ENCODE measurements at places on chromosomes 1 and 21. TPM values are rescaled to one million over a fixed set of nuclear protein-coding genes. Genes with fewer than 3 reads are reported as not detected.

DNA sequence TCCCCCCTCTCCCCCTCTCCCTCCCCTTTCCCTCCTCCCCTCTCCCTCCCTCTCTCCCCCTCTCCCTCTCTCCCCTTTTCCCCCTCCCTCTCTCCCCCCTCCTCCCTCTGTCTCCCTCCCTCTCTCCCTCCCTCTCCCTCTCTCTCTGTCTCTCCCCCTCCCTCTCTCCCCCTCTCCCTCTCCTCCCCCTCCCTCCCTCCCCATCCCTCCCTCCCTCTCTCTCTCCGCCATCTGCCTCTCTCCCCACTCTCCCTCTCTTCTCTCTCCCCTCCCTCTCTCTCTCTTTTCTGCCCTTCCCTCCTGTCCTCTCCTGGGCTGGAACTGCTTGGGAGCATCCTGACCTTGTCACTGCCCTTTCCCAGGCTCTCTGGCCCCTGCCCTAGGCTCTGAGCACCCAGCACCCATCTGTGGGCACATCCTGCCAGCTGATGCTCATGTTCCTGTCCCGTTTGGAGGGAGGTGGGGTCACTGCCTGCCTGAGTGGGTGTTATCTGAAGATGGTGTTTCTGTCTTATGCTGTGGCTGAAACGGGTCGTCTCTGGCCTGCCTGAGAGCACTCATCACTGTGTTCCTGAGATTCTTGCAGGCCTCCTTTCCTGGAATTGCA lies 10.8 kb downstream of the FTCD start:
- peaks cover 5% of the 10 kb centered on the region for H3K27me3 ChIP-seq
- H3K36me3 ChIP-seq, result no peaks in the 10 kb centered on the region
- H3K27ac ChIP-seq, result no peak overlapping the region

DNA sequence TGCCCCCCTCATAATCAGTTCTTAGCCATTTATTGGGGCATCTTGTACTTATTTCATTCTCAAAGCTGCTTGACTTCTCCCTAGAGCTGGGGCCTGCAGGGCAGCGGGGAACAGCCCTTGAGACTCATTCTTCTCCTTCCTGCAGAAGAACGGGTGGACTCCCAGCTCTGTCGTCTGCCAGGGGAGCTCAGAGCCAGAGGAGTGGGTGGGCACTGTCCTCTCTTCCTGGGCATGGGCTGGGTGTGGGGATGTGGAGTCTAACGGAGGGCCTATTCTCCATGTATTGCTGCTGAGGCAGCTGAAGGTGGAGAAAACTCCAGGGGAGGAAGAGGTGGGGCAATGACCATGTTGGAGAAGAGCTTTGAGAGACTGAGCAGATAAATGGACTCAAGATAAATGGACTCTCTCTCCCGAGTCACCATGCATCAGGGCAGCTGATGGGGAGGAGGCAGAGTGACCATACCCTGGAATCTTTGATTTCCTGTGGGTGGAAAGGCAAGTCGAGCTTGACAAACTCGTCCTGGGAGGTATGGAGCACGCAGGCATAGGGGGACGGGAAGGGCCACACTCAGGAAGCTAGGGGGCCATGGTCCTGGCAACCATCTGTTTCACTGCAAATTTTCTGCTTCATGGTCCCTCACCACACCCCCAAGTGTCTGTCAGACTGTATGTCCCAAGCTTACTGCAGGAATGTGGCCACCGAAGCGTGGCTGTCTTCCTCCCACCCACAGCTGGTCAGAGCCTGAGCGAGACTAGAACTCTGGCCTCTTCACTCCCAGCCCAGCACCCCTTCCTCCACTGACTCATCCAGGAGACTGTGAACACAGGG lies 56.9 kb upstream of the ATP2B4 start:
- H3K4me1 ChIP-seq, result no peaks in the 10 kb centered on the region
- no peaks in the 10 kb centered on the region for H3K27me3 ChIP-seq
- DNase-seq, result no peak
- H3K27ac ChIP-seq, result no peak overlapping the region

- no peaks in the 10 kb centered on the region for H3K36me3 ChIP-seq
- H3K27ac ChIP-seq, result no peak overlapping the region
- no peak overlapping the region for H3K4me3 ChIP-seq
- no peaks in the 10 kb centered on the region for H3K27me3 ChIP-seq
Observed at GRCh38 chr21:15001857-15002606, 62.8 kb downstream of the NRIP1 start.

DNA sequence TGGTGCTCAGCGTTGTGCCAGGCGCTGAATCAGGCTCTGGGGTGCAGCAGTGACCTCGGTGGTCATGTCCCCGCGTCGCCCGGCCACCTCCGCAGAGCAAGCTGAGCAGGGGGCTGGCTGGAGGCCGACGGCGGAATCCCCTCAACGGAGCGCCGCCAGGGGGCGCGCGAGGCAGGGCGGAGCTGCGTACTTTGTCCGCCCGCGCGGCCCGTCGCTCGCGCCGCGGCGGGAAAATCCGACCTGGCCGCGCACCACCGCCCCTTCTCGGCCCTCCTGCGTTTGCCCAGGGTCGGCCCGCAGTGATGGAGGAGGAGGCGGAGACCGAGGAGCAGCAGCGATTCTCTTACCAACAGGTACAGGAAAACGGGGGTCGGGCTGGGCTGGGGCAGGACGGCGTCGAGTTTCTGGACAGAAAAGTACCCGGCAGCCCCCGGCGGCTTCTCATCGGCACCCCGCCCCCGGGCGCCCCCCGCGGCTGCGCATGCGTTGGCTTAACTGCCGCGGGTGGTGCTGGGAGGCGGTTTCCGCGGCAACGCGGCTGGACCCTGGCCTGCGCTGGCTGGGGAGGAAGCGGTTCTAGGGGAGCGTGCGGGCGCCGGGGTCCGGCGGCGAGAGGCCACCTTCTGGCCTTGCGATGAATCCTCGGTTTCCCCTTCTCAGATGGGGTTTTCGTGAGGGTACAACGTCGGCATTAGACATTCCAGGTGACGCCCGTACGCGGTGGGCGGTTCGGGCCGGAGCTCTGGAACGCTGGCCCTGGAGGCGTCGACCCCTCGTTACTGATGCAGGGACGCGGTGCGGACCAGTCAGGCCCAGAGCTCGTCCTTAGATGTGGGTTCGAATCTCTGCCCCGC lies at the start of gene CENPS:
TSS of gene CENPS (plus strand) at position 218 of the 854 bp plus-strand sequence. CDS start at position 303, 85 bp downstream.
- no peaks in the 10 kb centered on the region for H3K36me3 ChIP-seq
- peak within 1 kb of the TSS; percentile 27 for H3K27ac ChIP-seq
- peak within 1 kb of the TSS; percentile 81 for H3K4me3 ChIP-seq

The KRTAP13-2 gene
- total RNA-seq, result not detected

- H3K27me3 ChIP-seq, result no peaks in the 10 kb centered on the region
- no peak overlapping the region for H3K4me3 ChIP-seq
- no peaks in the 10 kb centered on the region for H3K4me1 ChIP-seq
- no peaks in the 10 kb centered on the region for H3K36me3 ChIP-seq
Observed at GRCh38 chr1:207417076-207417475, 37.1 kb upstream of the CR2 start.

DNA sequence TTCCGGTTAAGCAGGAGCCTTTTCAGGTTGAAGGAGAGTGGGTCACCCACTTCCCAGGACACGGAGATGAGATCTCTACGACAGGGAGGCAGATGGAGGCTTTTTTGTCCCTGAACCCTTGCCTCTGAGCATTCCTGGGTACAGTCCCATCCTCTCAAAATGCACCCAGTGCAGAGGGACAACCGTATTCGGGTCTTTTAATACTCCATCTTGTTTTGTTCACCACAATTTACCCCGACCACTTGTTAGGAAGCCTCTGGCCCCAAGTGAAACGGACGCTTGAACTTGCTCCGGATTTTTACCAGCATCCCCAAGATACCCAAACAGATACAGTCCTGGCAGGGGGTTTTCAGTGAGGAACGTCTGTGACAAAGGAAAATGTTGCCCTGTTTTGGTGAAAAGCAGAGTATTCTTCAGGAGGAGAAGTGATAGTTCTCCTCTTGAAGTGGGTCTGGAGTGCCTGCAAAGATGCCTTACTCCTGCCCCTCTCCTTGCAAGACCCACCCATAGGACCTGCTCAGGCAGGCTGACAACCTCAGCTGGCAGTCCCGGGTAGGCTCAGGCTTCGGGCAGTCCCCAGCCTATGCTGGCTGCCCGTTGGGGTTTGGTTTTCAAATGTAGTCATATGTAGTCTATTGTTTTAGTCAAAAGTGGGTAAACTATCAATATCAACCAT lies 669 bp upstream of the ARL8A start:
- no peaks in the 10 kb centered on the region for H3K36me3 ChIP-seq
- H3K4me1 ChIP-seq, result no peaks in the 10 kb centered on the region
- H3K27ac ChIP-seq, result peak overlapping the region; percentile 95
- H3K4me3 ChIP-seq, result peak overlapping the region; percentile 95
- DNase-seq, result peak; percentile 32

The WDR4 gene
- 11.5 TPM for total RNA-seq

The ALPL gene
- 242 TPM for total RNA-seq

- H3K36me3 ChIP-seq, result no peaks in the 10 kb centered on the region
- no peak for DNase-seq
- no peaks in the 10 kb centered on the region for H3K27me3 ChIP-seq
- H3K4me3 ChIP-seq, result no peak overlapping the region
- H3K4me1 ChIP-seq, result no peaks in the 10 kb centered on the region
Observed at GRCh38 chr1:69451196-69451595, 116.5 kb upstream of the LRRC7 start.

The UTS2 gene
- 0.82 TPM for total RNA-seq

- DNase-seq, result no peak
- no peak overlapping the region for H3K27ac ChIP-seq
- H3K4me3 ChIP-seq, result no peak overlapping the region
- H3K36me3 ChIP-seq, result peaks cover 16% of the 10 kb centered on the region
- H3K4me1 ChIP-seq, result peaks cover 9% of the 10 kb centered on the region
Observed at GRCh38 chr1:1628754-1629429, 3.1 kb upstream of the MMP23B start.

DNA sequence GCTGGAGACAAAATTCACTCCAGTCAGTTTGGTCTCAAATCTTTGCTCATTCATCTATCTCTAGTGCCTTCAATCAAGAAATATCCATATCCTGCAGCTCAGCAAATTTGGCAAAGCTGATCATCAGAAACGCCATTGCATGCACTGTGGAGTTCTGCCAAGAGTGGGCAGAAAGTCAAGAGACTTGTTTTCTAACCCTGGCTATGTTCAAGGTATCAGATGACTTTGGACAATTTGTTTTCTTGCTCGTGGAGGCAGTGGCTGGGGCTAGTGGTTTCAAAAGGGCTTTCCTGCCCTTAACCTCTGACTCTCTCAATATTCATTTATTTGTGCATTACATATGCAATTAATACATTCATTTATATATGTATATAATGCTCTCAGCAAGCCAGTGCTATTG lies 12.8 kb upstream of the LRRC52 start:
- H3K27me3 ChIP-seq, result no peaks in the 10 kb centered on the region
- no peak overlapping the region for H3K27ac ChIP-seq
- DNase-seq, result no peak
- peaks cover 1% of the 10 kb centered on the region for H3K4me1 ChIP-seq
- no peaks in the 10 kb centered on the region for H3K36me3 ChIP-seq

The EPHA10 gene
- total RNA-seq, result 1.7 TPM

The LRRC8B gene
- 16.0 TPM for total RNA-seq

DNA sequence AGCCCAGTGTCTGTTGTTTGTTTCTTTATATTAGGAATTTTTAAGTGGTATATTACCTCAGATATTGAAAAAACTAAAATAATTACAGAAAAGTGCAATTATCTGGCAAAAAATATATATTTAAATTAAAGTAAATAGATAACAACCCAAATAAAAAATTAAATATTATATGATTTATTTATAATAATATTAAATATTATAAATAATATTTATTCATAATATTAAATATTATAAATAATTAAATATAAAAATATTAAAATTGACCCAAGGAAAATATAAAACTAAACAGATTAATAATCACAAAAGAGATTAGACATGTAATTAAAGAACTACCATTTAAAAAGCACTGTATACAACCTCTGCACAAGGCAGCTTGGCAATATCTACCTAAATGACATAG lies 331.9 kb upstream of the POGK start:
- H3K27me3 ChIP-seq, result no peaks in the 10 kb centered on the region
- no peak for DNase-seq
- no peak overlapping the region for H3K27ac ChIP-seq

The ABCA4 gene
- 1.00 TPM for total RNA-seq

DNA sequence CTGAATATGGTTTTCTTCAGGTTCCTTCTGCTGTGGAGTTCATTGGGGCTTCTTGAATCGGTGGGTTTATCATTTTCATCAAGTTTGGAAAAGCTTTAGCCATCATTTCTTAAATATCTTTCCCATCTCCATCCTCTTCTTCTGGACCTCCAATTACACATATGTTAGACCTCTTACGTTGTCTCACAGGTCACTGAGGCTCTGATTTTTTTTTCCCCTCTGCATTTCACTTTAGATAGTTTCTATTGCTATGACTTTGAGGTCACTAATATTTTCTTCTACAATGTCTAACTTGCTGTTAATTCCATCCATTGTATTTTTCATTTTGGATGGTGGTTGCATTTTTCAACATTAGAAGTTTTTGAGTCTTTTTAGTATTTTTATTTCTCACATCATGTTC lies 47.3 kb upstream of the CASZ1 start:
- no peak for DNase-seq
- no peaks in the 10 kb centered on the region for H3K36me3 ChIP-seq
- no peaks in the 10 kb centered on the region for H3K27me3 ChIP-seq
- H3K27ac ChIP-seq, result no peak overlapping the region
- no peaks in the 10 kb centered on the region for H3K4me1 ChIP-seq

DNA sequence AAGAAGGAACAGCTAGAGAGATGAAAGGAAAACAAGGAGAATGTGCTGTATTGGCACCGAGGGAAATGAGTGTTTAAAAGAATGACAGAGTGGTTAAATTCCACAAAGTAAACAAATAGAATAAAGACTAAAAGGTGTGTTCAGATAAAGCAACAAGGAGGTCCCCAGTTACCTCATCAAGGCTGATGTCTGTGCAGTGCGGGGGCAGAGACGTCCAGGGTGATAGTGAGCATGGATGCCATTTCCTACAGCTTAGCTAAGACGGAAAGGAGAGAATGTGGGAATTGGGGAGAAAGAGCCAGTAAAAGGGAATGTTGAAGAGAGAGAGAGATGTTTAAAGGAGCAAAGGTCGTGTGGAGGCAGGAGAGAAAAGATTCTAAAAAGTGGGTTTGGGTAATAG lies 15.5 kb downstream of the LMOD1 start:
- DNase-seq, result no peak
- no peak overlapping the region for H3K27ac ChIP-seq
- peaks cover 3% of the 10 kb centered on the region for H3K4me1 ChIP-seq
- no peak overlapping the region for H3K4me3 ChIP-seq
- H3K27me3 ChIP-seq, result no peaks in the 10 kb centered on the region
- H3K36me3 ChIP-seq, result no peaks in the 10 kb centered on the region

DNA sequence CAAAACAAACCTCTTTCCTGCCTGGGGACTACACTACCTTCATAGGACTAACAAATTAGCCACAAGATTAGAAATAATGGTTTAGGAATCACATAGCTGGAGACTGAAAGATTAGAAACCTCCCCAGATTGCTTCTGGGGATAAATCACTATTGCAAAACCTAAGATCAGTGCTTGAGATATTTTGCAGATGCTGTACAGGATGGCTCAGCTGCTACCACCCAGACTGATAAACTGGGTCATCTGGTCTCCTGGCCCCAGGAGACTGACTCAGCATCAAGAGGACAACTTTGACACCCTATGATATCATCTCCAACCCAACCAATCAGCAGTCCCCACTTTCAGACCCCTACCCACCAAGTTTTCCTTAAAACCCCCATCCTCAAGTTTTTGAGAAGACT lies 137.0 kb downstream of the LRRC53 start:
- no peak for DNase-seq
- H3K27ac ChIP-seq, result no peak overlapping the region
- H3K36me3 ChIP-seq, result no peaks in the 10 kb centered on the region
- H3K4me3 ChIP-seq, result no peak overlapping the region
- peaks cover 9% of the 10 kb centered on the region for H3K4me1 ChIP-seq
